ENCODE measurements at places on chromosomes 12 and 14.
A peak's percentile ranks its signal among the peaks of the same experiment; 100 is the strongest.

DNA sequence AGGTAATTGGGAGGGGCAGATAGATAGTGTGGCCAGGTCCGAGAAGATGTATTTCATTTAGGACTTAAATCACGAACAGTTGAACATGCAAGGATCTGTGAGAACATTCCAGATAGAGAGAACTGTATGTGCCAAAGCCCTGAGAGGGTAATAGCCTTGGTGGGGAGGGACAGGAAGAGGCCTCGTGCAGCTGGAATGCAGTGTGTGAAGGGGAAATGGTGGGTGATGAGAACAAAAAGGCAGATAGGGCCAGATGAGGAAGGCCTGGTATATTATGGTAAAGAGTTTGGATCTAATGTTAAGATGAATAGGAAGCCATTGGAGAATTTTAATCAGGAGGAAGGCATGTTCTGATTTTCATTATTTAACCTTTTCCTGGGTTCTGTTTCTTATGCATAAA lies 136.3 kb downstream of the TPH2 start:
- DNase-seq = no peak

GRCh38 chr12:112275207-112275606 lies 107.0 kb downstream of the HECTD4 start:
- DNase-seq = no peak

- peak; percentile 33 for DNase-seq
Measured at GRCh38 chr14:101876555-101876938, 87.8 kb upstream of the DYNC1H1 start.

- DNase-seq = no peak
Measured at GRCh38 chr12:129887101-129887500, 16.7 kb downstream of the TMEM132D start.

DNA sequence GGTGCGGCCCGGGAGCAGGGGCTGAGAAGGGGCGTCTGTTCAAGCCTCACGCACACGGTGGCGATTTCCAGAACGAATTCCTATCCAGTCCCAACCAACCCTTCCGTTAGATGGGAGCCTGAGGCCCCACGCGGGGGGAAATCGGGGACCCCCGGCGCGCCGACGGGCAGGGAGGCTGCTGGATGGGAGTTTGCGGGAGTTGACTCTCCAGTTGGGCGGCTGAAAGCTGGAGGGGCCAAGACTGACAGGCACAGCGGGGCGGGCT lies 9.8 kb downstream of the EXOC3L4 start:
- DNase-seq = no peak

DNA sequence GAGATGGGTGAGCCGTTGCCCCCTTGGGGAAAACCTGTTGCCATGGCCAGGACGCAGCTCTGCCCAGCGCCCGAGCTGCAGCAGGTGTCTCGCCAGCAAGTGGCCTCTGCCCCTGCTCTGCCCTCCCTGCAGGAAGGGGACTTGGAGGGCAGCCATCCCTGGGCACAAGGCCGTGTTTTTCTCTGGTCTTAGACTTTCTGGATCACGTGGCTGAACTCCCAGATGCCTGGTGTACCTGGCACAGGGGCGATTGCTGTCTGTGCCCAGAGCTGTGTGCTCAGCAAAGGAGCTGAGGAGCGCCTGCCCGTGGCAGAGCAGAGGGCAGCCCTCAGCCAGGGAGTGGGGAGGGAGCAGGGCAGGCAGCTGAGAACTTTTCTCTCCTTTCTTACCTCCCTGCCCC lies 38.0 kb downstream of the TMEM63C start:
- DNase-seq = peak; percentile 37

- DNase-seq = no peak
Measured at GRCh38 chr12:89731614-89732013, 23.0 kb upstream of the ATP2B1 start.

GRCh38 chr14:51566831-51567582 lies 84.7 kb upstream of the FRMD6 start:
- DNase-seq = no peak

GRCh38 chr12:24278832-24279231 lies 329.4 kb upstream of the SOX5 start:
- no peak for DNase-seq

DNA sequence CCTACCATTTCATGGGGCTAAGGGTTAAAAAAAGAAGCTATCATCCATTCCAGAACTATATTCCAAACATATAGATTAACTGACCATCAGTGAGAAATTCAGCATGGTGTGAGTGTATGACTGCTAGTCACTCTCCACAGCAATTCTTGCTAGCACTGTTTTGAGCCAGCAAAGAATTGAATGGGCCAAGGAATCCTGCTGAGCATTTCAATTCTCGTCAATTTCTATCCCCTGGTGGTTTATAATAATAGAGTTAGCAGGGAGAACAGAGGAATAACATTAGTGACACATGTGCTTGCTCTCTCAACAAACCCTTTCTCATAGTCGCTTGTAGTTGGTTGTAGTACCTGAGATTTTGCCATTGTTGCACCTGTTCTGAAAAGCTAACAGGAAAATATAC lies 7.2 kb downstream of the MBIP start:
- DNase-seq = no peak

DNA sequence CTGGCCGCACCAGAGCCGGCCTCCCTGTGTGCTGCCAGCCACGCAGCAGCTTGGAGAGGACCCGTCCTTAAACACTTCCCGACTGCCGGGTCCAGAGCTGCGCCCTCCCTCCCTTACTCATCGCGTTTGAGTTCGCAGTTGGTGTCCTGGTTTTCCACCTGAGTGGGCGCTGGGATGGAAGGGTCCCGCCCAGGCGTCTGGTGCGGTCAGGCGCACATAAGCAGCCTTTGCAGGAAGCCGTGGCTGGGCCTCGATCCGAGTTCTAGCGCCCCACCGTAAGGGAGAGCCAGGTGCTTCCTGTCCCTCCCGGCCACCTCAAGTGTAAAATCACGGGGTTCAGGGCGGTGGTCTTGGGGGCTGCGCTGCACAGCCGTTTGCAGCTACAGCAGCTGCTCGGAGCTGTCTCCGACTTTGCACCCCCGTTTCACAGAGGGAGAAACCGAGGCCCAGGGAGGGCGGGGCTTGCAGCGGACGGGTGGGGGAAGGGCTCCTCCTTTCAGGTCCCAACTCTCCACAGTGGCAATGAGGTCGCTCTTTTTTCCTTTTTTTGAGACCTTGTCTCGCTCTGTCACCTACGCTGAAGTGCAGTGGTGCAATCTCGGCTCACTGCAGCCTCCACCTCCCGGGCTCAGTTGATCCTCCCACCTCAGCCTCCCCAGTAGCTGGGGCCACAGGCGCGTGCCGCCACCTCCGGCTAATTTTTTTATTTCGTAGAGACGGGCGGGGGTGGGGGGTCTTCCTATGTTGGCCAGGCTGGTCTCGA lies 51.3 kb downstream of the LRCOL1 start:
- no peak for DNase-seq

- no peak for DNase-seq
Measured at GRCh38 chr12:116864371-116865160, 16.7 kb downstream of the HRK start.

- no peak for DNase-seq
Measured at GRCh38 chr14:59997449-59997848, 77.5 kb downstream of the LRRC9 start.

GRCh38 chr14:33529787-33530757 lies 420.8 kb downstream of the EGLN3 start:
- DNase-seq = no peak

DNA sequence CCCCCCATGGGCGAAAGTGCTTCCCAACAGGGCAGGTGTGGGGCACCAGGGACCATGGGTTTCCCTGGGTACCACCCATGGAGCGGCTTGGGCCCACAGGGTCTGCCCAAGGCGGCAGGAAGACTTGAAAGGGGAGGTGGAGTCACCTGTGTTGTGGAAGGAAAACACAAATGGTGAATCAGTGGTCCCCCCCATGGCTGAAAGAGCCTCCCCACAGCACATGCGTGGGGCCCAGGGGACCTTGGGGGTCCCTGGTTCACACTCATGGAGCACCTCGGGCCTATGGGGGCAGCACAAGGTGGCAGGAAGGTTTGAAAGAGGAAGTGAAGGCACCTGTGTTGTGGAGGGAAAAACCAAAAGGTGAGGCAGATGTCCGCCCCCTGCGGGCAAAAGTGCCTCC lies 581.9 kb downstream of the ALG10 start:
- no peak for DNase-seq

DNA sequence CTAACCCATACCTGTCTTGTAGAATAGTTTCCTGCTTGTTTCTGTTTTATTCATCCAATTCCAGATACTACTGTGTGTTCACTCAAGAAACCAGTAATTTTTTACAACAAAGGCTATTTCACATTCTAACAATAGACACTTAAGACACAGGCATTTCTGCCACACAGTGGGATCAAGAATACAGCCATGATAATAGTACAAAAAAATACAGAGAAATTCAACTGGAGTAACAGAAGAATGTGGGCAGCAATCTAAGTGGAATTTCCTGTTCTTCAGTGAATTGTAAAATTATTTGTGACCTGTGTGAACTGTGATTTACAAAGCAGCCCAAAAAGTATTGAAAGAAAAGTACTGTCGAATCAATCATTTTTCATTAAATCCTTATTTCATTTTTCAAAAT lies 282.9 kb downstream of the CCER1 start:
- no peak for DNase-seq

- DNase-seq = peak; percentile 68
Measured at GRCh38 chr14:90381999-90382451, 14.8 kb upstream of the CALM1 start.

GRCh38 chr12:25052914-25053211 lies 104.0 kb upstream of the BCAT1 start:
- DNase-seq = no peak

- no peak for DNase-seq
Measured at GRCh38 chr12:40261937-40262336, 37.1 kb downstream of the LRRK2 start.

- no peak for DNase-seq
Measured at GRCh38 chr12:29232086-29232485, 83.0 kb downstream of the FAR2 start.

DNA sequence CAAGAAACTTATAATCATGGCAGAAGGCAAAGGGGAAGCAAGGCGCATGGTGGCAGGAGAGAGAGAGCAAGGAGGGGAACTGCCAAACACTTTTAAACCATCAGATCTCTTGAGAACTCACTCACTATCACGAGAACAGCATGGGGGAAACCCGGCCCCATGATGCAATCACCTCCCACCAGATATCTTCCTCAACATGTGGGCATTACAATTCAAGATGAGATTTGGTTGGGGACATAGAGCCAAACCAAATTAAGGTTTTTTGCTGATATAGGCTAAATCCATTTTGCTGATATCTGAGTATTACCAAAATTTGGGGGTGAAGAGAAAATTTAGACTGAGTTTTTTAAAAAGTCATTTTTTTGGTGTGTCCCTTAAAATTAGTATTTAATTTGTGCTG lies 54.9 kb upstream of the TMX1 start:
- no peak for DNase-seq

- no peak for DNase-seq
Measured at GRCh38 chr12:132409495-132410295, 80.3 kb upstream of the FBRSL1 start.

DNA sequence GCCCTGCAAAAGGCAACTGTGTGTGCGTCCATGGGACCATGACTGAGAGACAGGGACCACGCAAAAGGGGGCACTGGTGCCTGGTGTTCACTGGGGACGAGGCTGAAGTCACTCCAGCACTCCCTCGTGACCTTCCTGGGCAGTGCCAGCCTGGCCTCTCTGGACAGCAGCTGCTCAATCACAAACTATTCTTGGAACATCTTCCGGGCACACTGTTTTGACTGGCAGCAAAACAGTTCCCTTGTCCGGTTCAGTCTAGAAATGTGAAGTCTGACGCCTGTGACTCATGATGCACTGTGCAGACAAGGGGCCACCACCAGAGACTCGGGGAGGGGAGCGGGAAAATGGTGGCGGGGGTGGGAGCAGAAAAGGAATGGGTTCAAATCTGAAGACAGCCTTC lies 20.8 kb downstream of the SNRNP35 start:
- DNase-seq = peak; percentile 94

- no peak for DNase-seq
Measured at GRCh38 chr12:89946518-89947135, 238.0 kb upstream of the ATP2B1 start.

DNA sequence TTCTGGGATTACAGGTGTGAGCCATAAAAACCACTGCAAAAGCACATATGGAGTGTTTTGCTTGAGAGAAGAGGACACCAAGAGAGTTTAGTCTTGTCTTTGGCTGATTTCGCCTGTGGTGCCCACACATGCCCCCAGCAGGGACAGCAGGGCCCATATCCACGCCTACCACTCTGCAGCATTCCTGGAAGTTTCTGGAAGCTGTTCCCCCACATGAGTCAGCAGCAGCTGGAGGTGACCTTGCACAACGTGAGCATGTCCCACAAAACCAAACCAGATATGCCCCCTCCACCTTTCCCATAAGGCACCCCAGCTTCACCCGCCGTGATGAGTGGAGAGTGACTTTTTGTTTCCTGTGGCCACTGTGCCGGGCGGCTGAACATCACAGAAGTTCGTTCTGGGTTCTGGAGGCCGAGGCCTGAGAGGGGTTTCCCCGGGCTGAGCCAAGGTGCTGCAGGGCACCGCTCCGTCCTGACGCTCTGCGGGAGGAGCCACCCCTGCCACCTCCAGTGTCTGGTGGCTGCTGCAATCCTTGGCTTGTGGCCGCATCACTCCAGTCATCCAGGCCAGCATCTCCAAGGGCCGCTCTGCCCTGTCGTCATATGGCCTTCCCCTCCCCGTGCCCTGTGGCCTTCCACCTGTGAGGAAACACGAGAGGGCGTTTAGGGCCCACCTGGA lies 4.7 kb downstream of the ASPG start:
- DNase-seq = no peak

DNA sequence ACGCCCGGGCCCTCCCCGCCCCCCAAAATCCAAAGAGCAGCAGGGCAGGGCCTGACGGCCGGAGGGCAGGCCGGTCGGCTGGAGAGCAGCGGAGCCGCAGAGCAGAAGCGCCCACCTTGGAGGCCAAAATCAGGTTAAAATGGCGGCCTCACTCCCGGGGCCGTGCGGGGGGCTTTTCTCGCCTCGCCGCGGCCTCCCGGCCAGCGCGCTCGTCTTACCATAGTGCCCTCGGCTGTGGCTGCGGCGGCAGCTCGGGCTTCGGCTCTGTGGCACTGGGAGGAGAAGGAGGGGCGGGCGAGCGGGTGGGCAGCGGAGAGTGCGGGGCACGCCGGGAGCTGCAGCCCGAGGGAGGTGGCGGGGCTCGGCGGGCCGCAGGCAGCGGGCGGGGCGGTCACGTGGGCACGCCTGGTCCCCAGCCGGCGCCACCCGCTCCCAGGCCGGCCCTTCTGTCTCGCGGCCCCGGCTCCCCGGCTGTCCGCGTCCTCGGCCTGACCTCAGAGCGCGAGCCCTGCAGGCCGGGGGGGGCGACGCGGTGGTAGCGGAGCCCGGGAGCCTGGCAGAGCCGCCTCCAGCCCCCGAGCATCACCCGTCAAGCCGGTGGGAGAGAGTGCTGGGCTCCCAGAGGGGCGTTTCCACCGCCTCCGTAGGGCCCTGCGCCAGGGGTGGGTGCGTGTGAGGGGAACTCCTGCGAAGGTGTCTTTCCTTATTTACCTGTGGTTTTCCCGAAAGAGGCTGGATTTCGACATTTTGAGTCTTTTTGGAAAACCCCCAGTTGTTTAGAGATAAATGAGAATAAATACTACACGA lies at the start of gene CFL2:
Gene CFL2 (minus strand): TSS at position 274 of the 807 bp plus-strand sequence. CDS start 53 bp downstream, at position 221.
- DNase-seq = peak; percentile 95

GRCh38 chr12:99130808-99131553 lies 485.9 kb downstream of the APAF1 start:
- DNase-seq = no peak

- no peak for DNase-seq
Measured at GRCh38 chr14:39467889-39468524, 35.8 kb upstream of the FBXO33 start.

GRCh38 chr12:32110942-32111341 lies 4.3 kb downstream of the BICD1 start:
- DNase-seq = no peak

GRCh38 chr14:29749829-29750228 lies 177.8 kb downstream of the PRKD1 start:
- DNase-seq = no peak

GRCh38 chr14:86296173-86296572 lies 766.2 kb downstream of the FLRT2 start:
- no peak for DNase-seq

Measured in globus pallidus (tissue), 1 donor.